ENCODE measurements at places on chromosomes 1 and 21. TPM values are rescaled to one million over a fixed set of nuclear protein-coding genes. Genes with fewer than 3 reads are reported as not detected.

DNA sequence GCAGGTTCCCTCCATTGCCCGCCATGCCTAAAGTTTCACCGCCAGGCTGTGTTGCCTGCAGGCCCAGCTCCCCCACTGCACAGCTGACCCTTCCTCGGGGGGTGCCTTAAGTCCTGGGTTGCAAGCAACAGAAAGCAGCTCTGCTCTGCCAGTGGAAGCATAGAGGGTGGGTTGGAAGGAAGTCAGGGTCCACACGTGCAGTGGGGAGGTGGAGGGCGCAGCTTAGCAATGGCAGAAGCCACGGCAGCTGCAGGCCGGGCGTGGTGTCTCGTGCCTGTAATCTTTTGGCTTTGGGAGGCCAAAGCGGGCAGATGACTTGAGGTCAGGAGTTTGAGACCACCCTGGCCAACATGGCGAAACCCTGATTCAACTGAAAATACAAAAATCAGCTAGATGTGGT, 106.3 kb upstream of the TMEM51 start:
- no peak for DNase-seq

DNA sequence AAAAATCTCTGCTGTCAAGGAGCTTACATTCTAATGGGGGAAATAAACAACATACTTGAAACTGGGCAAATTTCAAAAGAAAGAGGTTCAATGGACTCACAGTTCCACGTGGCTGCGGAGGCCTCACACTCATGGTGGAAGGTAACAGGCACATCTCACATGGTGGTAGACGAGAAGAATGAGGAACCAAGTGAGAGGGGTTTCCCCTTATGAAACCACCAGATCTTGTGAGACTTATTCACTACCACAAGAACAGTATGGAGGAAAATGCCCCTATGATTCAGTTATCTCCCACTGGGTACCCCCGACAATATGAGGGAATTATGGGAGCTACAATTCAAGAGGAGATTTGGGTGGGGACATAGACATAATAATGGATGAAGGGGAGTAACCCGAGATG, 226.4 kb downstream of the ZP4 start:
- DNase-seq = no peak

DNA sequence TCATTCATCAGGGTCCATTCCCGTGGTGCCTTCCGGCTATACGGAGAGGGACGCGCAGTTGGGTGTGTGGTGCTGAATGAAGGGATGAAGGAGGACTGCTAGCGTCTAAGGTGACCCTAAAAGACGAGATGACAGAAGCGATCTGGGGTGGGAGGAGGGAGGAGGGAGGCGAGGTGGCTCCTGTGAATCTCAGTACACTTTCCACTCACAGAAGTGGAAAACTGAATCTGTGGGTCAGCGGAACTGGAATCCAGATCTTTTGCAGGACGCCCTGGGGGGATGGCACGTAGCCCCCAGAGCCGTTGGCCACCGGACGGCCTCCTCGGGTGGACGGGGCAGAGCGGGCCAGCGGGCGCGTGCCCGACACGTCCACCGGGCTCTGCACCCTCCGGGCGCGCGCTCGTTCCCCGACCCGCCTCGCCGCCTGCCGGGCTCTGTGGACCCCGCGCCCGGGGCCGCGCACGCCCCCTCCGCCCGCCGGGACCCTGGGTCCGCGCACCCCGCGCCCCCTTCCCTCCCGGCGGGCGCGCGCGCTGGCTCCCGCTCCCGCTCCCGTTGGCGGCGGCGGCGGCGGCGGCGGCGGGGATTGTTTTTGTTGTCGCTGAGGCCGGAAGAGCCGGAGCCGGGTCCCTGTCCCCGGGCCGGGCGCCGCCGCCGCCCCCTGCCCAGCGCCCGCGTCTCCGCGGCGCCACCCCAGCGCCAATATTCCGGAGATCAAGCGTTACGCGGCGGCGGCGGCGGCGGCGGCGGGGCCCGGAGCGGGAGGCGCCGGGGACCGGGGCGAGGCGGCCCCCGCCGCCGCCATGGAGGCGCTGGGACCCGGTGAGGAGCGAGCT, at the start of gene AGO4:
Gene AGO4, plus strand, starts transcription at position 403 of the 836 bp plus-strand sequence. Its CDS starts 401 bp downstream, at position 804.
- peak; percentile 79 for DNase-seq

GRCh38 chr1:182974506-182975191, 21.7 kb upstream of the SHCBP1L start:
- DNase-seq = no peak

- no peak for DNase-seq
These were observed 303.6 kb downstream of the USH2A start for GRCh38 chr1:216119600-216119999.

Gene TACSTD2
- total RNA-seq = not detected

DNA sequence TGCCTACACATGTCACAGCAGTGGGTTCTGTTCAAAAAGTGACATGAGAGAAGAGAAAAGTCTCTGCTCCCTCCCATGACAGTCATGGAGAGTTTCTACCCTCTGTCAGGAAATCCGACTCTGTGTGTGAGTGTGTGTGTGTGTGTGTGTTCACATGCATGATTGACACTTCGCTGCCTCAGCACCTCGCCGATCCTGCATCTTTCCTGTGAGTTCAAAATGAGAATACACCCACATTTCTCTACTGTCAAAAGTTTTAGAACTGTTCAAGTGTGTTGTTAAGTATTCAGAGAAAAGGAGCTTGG, 46.2 kb upstream of the COX20 start:
- DNase-seq = no peak

Gene GIPC2
- 1.7 TPM for total RNA-seq

Measured in heart left ventricle (tissue), 16 donors.